Placental epithelial cell (primary cell): ENCODE measurements at places on chromosomes 16 and 17. TPM values are rescaled to one million over a fixed set of nuclear protein-coding genes. Genes with fewer than 3 reads are reported as not detected.

The IL21R gene
- total RNA-seq = under 0.01 TPM in 1 of 2 replicates, not detected in the other

The SP6 gene
- total RNA-seq = 1.8 and 2.7 TPM in 2 replicates

The SLC22A31 gene
- not detected in 2 replicates for total RNA-seq

The PRR29 gene
- total RNA-seq = under 0.01 TPM in 1 of 2 replicates, not detected in the other

The PLCG2 gene
- 0.54 and 1.2 TPM in 2 replicates for total RNA-seq

The USP43 gene
- total RNA-seq = 0.79 and 2.3 TPM in 2 replicates

The CEMP1 gene
- total RNA-seq = 0.33 and 0.79 TPM in 2 replicates

The SLC5A11 gene
- total RNA-seq = not detected in 2 replicates

The MAP2K6 gene
- 0.39 and 1.8 TPM in 2 replicates for total RNA-seq

The LHX1 gene
- under 0.01 TPM in 1 of 2 replicates, not detected in the other for total RNA-seq
